RWPE2 (cell line): ENCODE measurements at places on chromosomes 4 and X.
A peak's percentile ranks its signal among the peaks of the same experiment; 100 is the strongest.

DNA sequence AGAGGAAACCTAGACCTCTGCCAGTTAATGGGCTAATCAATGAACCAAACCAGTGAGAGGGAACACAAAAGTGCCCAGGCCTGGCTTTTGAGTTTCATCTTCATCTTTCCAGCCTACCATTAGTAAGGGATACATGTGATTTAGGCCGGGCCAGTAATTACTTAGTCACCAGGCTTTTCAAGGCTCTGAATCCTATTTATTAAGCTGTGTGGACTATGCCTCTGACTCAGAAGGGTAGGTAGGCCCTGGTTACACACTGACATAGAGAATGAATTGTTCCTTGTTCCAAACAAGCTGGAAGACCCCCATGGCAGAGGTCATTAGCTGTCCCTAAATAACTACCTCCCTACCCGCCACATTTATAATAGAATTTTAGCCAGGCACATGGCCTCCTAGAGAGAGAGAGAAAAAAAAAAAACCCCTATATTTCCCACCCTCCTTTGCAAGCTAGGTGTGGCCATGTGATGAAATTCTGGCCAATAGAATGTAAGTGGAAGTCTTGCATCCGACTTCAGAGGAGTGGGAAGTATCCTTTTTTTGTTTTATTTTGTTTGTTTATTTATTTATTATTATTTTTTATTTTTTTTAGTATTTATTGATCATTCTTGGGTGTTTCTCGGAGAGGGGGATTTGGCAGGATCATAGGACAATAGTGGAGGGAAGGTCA, 112.3 kb upstream of the BCOR start:
- no peak for DNase-seq

- DNase-seq, result no peak
Measured at GRCh38 chr4:44760142-44760898, 34.0 kb upstream of the GNPDA2 start.

- DNase-seq, result no peak
Measured at GRCh38 chr4:184250795-184251669, 33.4 kb upstream of the ENPP6 start.

- DNase-seq, result no peak
Measured at GRCh38 chr4:73518340-73518739, 36.8 kb downstream of the AFM start.

- no peak for DNase-seq
Measured at GRCh38 chr4:115165503-115165902, 52.1 kb upstream of the NDST4 start.

GRCh38 chr4:153741541-153741940, 18.3 kb downstream of the RNF175 start:
- no peak for DNase-seq

DNA sequence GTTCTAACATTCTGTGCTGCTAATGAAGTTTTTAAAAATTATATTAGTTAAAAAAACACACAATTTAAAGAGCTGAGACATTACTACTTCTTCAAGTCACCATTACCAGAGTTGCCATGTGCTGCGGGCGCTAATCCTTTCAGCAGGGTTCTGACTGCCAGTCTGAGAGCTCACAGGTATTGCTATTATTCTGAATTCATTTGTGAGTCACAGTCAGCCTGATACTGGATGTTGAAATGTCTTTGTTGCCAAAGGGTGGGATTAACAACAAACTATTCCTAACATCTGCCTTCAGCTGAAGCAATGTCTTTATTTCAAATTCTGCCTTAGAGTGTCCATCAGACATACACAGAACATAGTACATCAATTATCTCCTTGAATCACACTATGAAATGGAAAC, 197.1 kb upstream of the FGF13 start:
- no peak for DNase-seq

GRCh38 chrX:2549876-2550275, 49.1 kb upstream of the DHRSX start:
- no peak for DNase-seq

DNA sequence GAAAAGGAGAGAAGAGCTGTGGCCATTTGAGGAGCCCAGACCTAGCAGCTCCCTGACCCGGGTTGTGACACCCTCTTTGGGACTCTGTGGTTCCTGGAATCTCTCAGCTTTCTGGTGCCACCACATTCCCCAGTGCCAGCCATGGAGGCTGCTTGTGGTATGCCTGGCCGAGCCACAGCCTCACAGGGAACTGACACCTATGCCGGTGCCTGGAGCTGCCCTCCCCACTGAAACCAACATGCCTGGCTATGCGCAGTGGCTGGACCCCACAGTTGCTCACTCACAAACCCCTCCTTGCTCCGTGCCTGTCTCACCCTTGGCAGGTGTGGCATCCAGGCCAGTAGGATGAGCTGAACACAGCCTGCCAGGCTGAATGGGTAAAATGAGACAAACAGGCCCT, 749.4 kb downstream of the ARAP2 start:
- peak; percentile 17 for DNase-seq

DNA sequence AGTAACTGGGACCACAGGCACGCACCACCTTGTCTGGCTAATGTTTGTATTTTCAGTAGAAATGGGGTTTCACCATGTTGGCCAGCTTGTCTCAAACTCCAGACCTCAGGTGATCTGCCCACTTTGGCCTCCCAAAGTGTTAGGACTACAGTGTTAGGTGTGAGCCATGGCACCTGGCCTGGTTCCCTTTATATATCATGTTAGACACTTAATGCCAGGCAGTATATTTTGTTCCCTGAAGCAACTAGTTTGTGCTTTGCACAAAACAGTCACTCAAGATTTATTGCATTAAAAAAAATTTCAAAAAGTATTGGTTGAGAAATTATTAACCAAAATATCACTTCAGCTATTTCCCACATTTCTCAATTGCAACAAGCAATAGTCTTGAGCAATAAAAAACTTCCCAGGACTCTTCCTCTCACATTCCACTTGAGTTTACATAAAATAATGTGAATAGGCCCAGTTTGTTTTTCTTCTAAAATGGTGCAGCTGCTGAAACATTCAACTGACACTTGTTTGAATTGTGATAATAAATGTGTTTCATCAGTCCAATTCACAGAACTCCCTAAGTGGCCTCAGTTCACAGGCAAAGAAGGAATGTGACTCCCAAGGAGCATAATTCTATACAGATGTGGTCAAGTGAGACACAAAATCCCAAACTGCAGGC, 22.7 kb downstream of the CXCL1 start:
- DNase-seq, result no peak

DNA sequence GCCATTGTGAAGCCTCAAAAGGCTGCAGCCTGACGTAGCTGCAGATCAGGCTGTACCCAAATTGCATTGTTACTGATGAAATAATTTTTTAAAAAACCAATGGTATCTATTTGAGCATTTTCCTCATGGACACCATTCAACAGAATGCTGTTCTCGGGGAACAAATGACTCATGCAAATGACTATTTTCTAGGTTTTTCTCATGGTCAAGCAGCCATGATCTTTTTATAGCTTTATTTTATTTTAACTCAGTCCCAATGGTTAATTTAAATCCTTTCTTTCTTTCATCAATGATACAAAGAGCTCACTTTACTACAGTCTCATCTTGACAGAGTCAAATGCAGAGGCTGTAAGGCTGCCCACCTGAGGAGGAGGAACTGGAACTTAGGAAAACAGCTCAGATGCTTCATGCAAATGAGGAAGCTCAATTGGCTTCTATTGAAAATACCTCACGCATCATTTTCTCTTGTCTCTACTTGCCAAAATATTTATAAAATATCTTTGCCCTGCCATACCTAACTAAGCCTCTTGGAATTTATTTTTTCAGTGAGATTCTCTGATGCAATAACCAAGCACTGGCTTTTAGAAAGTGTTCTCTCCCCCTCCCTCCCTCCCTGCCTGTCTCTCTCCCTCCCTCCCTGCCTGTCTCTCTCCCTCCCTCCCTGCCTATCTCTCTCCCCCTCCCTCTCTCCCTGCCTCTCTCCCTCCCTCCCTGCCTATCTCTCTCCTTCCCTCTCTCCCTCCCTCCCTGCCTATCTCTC, 81.0 kb downstream of the SORBS2 start:
- no peak for DNase-seq

DNA sequence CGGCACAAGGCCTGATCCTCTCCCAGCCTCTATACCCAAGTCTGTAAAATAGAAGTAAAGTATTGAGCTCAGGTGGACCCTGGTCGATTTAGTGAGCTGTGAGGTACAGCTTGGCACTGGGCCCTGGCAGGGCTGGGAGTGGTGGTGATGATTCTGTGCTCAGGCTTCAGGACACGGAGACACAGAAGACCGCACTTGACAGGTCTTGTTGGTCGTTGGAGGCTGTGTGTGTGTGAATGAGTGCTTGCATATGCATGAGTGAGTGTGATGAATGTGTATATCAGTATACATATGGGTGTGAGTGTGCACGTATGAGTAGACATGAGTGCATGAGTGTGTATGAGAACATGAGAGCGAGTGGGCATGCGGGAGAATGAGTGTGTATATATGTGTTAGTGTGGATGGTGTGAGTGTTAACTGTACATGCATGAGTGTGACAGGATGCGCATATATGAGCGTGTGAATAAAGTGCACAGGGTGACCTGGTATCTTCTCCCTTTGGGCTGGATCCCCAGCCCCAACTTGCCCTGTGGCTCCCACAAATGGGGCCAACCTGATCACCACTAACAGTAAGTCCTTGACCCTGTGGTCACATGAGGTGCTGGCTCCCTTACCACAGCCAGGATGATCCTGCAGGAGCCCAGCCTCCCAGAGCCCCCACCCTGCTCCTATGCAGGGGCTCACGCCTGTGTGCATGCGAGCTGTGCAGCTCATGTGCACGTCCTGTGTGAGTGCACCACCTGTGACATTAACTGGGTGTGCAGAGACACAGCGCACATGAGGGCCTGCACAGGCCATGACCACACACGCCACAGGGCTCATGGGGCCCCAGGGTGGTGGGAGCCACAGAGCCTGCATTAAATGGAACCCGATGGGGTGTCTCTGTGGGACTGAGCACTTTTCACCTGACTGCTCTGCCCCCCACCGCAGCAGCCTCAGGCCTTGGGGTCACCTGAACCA, 20.8 kb downstream of the SH3BP2 start:
- DNase-seq, result no peak

DNA sequence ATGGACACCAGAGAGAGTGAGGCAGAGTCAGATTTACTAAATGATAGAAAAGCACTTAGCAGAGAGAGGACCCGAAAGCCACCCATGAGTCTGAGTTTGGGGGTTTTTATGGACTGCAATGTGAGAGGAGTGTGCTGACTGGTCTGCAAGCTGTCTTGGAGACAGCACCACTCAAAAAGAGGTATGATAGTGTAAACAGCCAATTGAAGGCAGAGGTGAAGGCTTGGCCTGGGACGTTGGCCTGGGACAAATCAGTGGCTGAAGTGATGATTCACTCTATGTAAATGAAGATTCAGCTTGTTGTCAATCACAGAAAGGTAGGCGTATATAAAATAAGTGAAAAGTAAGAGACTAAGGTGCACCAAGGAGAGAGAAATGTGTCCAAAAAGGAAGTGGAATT, 217.6 kb upstream of the ZFP42 start:
- no peak for DNase-seq

DNA sequence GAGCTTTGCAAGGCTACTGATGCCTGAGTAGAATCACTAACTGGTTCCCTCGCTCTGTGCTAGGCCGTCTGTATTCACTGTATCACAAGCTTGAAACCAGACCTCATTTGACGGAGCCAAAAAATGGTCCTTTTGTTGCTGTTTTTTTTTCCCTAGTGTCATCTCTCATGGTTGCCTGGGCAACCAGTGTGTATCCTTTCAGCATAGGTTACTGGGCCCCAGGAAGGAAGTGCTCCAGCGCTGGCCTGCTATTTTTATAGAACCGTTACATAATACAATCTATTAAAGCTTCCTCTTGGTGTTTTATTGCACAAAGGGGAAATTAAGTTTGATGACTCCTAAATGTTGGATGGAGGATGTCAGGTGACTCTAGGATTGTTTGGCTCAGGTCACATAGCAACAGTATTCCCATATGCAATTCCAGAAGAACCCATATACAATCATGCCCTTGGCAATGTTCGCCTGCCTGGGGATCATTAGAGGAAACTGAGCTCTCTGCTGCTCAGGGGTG, 220.4 kb downstream of the SPRY1 start:
- no peak for DNase-seq

- no peak for DNase-seq
Measured at GRCh38 chr4:184861047-184861446, 35.3 kb upstream of the ACSL1 start.

DNA sequence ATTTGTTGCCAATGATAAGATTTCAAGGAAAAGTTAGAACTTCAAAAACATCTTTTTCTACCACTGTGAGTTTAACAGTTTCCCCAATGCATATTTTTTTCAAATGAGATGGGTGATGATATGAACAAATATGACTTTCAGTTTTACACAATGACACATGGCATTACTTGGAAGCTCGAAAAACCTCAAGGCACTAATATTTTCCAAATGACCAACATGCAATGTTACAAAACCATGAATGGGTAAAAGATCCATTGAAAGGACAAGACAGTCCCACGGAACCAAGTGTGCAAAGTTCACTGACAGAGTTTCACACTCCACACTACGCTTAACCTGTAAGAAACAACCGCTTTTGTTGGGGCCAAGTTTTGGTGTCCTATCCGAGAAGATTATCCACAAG, 84.5 kb downstream of the CD99L2 start:
- DNase-seq, result no peak

- no peak for DNase-seq
Measured at GRCh38 chrX:12868747-12869146, 1.9 kb downstream of the TLR7 start.

GRCh38 chr4:142265536-142265935, 580.6 kb downstream of the INPP4B start:
- no peak for DNase-seq

DNA sequence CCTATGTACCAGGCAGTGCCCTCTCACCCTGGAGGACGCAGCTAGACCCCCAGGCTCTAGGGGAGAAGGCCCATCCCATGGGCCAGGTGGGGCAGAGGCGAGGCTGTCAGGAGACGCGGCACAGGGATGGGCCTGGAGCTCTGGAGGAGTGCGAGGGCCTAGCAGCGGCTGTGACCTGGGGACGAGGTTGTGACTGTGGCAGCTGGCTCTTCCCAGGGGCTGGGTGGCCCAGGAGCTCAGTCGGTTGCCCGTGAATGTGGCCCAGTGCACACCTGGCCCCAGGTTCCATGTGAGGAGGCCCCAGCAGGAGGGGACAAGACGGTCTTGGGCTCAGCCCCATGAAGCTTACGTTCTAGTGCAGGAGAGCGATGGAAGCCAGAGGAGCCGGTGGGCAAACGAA, 31.0 kb upstream of the ADRA2C start:
- DNase-seq, result no peak

DNA sequence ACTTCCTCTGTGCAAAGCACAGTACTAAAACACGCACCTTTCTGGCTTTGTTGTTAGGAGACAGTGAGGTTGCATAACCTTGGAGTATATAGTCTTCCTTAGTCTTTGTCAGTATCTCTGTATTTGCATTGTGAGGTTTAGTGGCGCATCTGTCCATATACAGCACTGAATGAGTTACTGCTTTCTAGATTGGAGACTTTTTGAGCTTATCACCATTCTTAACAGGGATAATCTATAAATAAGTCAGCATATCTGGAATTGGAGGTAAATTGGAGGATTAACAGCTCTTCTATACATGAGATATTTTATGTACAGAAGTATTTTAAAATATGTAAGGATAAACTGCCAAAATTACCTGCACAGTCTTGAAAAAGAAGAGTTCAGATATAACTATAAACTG, 4.3 kb downstream of the FHDC1 start:
- no peak for DNase-seq

GRCh38 chr4:169293343-169294176, 22.8 kb upstream of the SH3RF1 start:
- no peak for DNase-seq

- no peak for DNase-seq
Measured at GRCh38 chr4:4794421-4794820, 65.0 kb upstream of the MSX1 start.

- DNase-seq, result no peak
Measured at GRCh38 chr4:8081621-8082516, 76.7 kb downstream of the ABLIM2 start.
